Thoracic aorta (tissue), 2 donors: ENCODE measurements at places on chromosomes 4 and X. TPM values are rescaled to one million over a fixed set of nuclear protein-coding genes. Genes with fewer than 3 reads are reported as not detected.

Gene GSX2
- not detected for total RNA-seq

DNA sequence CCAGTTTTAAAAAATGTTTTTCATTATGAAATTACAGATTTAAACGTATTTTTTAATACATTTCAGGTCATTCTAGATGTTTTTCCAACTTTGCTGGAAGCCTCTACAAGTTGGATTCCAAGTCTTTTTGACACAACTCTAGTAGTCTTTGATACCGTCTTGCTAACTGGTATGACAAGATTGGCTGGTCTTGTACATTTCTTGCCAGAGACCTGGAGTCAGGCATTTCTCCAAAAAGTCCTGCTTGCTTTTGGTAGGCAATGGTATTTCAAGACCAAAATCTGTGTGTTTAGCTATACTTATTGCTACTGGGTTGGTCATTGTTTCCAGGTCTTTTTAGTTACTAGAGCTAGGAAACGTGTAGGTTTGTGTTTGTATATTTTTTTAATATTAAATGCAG is 64.6 kb downstream of the SLAIN2 start:
- no peak for DNase-seq

DNA sequence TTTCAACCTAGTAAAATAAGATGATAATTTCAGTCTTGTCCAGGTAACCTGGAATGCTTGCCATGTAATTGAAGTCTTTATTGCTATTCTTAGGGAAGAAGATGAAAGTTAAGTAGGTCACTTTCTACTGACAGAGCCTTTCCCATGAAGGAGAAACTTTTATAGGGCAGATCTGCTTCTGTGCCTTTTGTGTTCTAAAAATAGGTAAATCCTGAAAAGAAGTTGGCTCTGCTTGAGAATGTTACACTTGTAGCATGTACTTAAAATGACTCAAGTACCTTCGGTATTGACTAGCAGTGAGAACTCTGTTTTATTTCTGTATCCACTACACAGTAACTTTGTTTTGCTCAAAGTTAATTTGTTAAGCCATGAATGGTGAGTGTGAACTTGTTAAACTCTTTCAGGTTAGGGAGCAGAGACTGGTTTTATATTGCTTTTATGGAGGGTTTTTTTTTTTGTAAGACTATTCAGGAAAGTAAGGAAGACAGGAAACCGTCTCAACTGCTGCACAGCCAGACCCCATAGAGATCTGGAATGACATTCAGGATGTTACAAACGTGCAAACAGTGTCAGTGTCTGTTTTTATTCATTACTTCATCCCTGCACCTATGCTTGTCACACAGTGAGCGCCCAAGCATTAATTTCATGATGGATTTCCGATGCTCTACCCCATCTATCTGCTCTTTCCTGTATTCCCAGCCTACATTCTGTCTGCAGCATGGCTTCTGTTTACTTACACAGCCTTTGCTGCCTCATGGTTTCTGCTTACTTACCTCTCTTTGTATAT is 53.0 kb downstream of the SEPTIN11 start:
- DNase-seq, result no peak

DNA sequence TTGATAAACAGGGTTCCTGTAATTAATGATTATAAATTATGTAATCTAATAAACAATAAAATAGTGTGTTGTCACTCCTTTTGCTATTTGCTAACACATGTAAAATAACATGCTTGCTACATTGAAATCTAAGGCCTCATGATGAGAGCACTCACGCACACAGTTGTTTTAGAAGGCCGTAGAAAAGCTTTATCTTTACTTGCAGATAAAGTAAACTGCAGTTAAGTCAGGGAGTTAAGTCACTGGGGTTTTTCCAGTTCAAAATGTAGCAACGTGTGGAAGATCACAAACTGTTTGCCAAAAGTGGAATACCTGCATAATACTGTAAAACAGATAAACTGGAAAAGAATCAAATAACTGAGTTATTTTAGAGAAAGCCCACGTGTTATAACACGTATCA is 187.3 kb upstream of the PACRGL start:
- no peak for DNase-seq

DNA sequence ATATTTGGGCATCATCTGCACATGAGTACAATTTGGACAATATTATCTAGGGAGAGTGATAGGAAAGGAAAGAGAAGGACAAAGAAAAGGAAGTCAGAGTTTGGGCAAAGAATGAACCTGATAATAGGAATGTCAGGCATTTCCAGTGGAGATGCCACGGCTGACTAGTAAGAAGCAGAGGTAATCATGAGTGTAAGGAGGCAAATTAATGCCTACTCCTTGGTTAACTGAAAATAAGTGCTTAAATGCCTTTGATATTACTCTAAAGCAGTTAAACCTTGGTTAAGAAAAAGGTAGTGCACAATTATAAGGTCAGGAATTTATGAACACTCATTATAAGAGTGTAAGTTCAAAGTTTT is 99.2 kb upstream of the DDIT4L start:
- DNase-seq, result no peak

Gene CT45A2
- not detected for total RNA-seq

DNA sequence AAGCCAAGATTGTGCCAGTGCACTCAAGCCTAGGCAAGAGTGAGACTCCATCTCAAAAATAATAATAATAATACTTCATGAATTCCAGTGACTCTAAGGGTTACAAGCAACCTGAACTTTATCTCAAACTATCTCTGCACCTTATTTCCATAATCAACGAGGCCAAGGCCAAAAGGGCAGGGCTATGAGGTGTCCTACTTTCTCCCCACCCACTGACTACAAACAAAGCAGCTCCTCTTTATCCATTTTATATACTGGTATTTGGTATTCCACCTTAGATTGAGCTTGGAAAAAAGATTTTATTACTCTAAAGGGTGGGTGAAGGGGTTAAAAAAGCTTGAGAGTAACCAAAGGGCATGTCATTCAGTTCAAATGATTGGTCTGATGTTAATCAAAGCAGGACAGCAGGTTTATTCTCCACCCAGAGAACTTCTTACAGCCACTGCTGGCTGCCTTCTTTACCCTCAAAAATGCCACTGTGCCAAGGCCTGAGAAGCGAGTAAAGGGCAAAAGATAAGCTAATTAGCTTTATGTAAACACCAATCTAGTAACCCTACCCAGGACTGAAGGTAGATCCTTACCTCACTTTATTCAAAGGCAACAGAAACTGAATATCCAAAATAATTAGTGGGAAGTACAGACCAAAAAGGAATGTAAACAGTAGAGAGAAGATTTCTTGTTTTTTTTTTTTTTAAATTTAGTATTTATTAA is 28.2 kb downstream of the APOO start:
- DNase-seq, result no peak

DNA sequence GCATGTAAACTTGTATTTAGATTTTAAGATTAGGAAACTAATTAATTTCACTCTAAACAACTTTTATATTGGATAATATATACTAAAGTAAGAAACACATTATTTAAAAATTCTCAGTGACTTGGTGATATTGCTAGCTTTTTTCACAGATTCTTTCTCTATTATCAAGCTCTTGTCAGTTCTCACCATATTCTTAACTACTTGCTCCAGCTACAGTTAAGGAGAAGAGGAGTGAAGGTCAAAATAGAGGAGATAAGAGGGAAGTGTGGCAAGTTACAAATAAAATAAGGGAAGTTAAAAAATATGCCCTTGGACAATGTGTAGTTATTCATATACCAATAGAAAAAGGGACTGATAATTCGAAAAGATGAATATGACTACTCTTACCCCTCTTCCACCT is 34.7 kb upstream of the NAF1 start:
- no peak for DNase-seq

GRCh38 chr4:186781032-186781917 is 57.6 kb upstream of the FAT1 start:
- no peak for DNase-seq

DNA sequence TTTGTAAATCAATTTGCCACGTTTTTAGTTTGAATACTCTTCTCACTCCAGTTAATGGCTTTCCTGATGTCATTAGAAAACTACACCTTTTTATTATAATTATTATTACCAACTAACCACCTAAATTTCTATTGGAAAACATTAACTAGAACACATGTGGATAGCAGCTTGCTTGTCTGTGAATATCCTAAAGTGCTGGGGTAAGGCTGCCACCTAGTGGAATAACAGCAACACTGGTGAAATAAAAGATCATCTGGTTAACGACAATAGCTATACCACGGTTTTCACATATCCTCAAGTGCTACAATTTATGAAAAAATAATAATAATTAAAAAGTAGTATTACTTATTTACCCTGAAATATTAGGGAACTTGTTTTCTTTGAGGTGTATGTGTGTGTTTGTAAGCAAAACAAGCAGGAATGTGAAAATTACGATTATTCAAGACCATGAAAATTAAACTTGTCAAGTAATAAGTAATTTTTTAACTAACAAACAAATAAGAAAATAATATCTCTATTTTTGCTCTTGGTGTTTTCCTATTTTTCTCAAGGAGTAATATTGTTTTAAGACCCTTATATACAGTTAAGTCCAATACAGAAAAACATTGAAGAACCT is 130.1 kb upstream of the TECRL start:
- no peak for DNase-seq

GRCh38 chrX:31331928-31332327 is 260.1 kb upstream of the FTHL17 start:
- DNase-seq, result no peak

Gene USP17L17
- total RNA-seq, result not detected

Gene XAGE1A
- not detected for total RNA-seq

DNA sequence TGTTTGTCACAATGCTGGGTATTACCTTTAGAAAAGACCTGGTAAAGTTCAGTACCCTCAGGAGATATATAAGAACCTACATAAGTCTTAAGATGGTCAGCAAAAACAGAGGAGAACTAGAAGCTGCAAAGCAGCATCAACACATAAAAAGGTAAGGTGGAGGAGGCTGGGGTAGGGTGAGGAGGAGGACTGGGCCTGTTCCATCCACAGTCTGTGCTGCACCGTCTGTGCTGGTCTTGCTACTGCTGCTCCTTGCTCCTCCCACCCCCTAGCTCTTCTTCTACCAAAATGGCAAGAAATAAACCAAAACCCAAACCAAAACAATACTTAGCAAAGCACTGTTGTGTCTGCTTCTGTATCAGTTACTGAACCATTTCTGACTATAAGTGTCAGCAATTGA is 102.2 kb downstream of the CDS1 start:
- DNase-seq, result no peak

Gene CNGA1
- 0.28 TPM for total RNA-seq

Gene DYNLT3
- 52.9 TPM for total RNA-seq

DNA sequence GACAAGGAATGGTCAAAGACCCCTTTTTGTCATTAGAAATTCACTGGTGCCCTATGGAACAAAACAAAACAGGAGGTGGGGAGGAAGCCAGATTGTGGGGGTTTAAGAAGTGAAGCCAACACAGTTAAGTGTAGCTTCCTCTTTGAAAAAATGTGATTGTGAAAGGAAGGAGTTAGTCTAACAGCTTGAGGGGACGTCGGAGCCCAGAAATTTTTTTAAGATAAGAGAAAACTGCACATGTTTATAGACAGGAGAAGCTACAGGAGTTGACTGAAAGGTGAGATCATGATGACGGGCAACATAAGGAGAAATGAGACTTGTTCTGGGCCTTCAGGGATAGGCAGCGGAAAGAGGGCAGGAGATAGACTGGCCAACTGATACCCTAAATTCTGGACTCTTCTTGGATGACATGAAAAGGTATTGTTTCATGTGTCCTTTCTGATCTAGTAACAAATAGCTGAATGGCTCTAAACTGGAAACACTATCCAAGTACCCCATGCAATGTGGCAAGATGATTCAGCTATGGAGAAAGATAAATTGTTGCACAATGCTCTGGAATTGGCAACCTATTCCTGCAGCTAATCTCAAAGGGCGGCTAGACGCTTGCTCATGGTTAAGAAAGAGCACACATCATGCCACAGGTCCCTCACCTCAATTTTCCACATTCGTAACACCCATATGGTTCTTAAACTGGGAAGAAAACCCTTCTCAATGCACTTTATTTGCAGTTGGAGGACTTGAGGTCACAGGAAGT is 3.7 kb upstream of the HDAC8 start:
- DNase-seq, result no peak

DNA sequence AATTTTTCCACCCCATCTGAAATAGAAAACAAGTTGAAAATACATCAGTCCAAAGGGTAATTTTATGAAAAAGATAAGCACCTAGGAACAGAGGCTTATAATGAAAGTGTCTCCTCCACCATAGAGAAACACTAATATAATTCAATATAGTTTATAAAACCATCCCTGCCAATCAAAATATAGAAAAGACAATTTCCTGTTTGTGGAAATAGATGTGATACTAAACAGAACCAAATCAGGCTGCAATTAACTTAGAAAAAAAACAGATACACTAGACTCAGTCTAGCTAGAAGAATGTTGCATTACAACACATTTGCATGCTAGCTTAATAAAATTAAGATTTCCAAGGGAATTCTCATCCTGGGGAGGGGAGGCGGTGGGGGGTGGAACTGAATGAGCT is 68.2 kb downstream of the ENOX2 start:
- DNase-seq, result no peak

Gene ADRA2C
- total RNA-seq, result 105 TPM

- no peak for DNase-seq
Observed at GRCh38 chr4:174320494-174321199, 36.9 kb downstream of the CEP44 start.

GRCh38 chrX:23792861-23793553 is 10.0 kb downstream of the SAT1 start:
- no peak for DNase-seq

Gene TNIP3
- 1.1 TPM for total RNA-seq
